Skeletal muscle cell (primary cell): ENCODE measurements at places on chromosomes 12 and 14.

GRCh38 chr14:81855007-81855406 is 321.4 kb upstream of the SEL1L start:
- no peak for DNase-seq

- no peak for DNase-seq
Observed at GRCh38 chr12:13026286-13026685, 17.9 kb upstream of the FAM234B start.

GRCh38 chr12:54140588-54141388 is 48.0 kb downstream of the SMUG1 start:
- DNase-seq, result no peak

DNA sequence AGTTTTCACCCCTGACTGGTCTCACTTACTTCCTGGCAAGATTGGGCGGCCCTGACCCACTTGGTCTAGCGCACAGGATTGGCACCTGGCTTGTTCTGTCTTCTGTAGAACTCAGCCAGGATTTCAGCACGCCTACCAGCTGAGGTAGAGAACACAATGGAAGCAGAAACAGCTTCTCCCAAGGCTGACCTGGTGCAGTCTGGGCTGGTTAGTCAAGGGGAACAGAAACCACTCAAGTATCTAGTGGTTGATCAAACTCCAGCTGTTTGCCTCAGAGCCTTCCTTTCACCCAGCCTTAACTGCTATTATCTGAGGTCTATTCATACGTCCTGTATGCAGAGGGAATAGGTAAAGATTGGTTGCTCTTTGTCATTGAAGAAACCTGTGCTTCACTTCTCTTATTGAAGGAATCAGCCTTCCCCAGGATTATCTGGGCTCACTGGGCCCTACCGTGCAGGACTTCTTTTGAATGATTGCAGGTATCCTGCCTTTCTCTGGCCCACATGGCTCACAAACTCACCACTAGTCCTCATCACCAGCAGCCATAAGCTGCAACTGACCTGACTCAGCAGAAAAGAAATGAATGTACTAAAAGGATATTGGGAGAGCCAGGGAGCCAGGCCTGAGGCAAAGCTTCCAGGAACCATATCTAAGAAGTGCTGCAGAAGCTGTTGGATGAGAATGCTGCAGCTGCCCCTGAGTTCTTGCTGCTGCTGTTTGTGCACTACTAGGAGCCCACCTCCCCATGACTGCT is 2.5 kb upstream of the PLEKHD1 start:
- DNase-seq, result no peak

GRCh38 chr12:67457778-67458665 is 188.9 kb downstream of the CAND1 start:
- DNase-seq, result no peak
